Effector CD4-positive, alpha-beta T cell (primary cell): ENCODE measurements at places on chromosomes 6 and 20.

DNA sequence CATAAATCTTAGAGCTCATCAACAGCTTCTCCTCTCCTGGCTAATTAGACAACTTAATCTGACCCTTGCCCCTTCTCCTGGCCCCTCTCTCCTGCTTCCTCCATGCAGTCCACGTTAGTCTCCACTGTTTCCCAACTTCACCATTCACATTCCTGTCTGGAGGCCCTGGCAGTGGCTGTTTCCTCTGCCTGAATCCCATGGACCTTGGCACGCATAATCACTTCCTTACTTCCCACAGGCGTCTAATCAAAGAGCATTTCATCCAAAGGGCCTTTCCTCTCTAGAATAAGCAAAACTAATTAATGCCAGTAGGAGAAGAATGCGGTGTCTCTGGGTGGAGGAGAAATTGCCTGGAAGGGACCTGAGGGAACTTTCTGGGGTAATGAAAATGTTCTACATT is 16.4 kb upstream of the XRN2 start:
- DNase-seq, result no peak

GRCh38 chr6:119119989-119120388 is 41.5 kb upstream of the FAM184A start:
- no peak for DNase-seq

DNA sequence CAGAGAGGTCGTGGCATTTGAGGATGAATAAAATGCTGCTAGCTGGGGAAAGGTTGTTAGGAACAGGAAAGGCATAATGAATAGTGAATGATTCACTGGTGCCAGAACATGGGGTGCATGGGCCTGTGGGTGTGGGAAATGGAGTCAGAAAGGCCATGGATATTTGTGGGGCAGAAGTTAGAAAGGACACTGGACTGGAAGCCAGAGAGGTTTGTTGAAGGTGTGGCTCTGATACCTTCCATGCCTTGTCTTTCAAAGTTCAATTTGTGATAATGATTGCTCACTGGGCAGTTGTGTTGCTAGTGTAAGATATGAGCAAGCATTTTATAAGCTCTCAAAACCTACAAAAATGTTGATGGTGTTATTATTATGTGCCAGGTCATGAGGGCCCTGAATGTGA is 32.7 kb downstream of the LRRC1 start:
- no peak for DNase-seq

- DNase-seq, result no peak
Observed at GRCh38 chr6:72386324-72386723, 235.5 kb upstream of the KCNQ5 start.

DNA sequence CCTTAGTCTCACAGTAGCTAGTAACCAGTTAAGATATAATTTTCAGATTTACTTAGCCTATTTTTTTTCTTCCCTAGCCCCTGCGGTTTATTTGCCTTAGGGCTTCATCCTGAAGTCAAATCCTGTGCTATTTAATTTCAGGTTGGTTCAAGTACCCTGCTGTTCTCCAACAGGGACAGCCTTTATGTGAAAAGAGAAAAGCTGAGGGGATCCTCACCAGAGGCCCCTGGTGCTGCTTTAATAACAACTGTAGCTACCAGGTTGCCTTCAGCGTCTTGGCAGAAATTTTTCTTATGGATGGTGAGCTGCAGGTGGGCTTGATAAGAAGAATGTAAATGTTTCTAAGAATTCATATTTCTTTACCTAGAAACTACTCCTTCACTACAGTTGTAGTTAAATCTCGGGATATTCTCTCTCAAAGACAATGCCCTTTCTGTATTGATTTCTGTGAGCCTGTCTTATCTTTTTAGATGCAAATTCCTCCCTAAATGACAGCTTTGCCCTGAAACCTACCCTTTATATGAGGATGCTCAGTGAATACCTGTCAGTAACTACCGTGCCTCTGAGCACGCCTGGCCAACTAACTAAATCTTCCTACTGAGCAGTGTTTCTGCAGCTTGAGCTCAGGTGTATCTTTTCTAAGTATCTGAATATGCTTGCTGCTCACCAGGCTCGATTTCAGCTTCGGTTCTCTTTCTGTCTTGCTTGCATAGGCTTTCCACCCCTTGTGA is 320.5 kb downstream of the MMUT start:
- DNase-seq, result no peak

GRCh38 chr6:13511913-13512717 is 24.7 kb upstream of the GFOD1 start:
- DNase-seq, result no peak

- no peak for DNase-seq
Observed at GRCh38 chr6:111221804-111222203, 134.5 kb downstream of the SLC16A10 start.

- DNase-seq, result no peak
Observed at GRCh38 chr6:95142661-95143335, 434.5 kb upstream of the MANEA start.

- DNase-seq, result no peak
Observed at GRCh38 chr20:2301164-2301622, 5.4 kb downstream of the TGM3 start.

DNA sequence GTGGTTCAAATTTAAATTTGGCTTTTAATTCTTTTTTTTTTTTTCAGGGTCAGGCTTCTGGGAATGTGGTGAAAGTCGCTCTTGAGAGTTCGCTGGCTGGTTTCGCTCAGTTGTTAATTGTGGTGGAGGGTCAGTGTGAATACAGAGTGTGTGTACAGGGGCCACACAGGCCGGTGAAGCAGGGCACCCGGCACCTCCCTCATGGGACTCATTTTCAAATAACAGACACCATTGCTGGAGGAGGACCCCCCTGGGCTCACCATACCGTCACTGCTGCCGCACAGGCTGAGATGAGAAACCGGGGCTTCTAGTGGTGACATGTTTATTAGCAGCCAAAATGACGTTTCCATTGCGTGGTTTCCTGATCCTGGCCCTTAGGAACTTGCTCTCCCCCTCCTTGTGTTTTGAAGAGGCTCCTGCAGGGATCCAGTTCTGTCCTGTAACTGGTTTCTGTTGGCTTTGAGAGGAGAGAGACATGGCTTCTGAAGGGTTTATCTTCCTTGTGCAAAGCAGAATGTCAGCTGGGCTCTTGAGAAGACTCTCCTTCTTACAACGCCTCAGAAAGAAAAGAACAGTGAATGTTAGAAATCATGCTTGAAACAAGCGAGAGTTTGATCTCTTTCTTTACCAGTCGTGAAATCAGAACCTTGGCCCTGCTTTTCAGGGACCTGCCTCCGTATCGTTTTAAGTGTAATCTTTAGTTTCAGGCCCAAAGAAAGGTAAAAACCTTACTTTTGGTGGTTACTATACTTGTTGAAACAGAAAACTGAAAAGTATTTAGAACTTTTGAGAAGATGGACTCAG is 37.8 kb downstream of the DUSP22 start:
- DNase-seq, result no peak

DNA sequence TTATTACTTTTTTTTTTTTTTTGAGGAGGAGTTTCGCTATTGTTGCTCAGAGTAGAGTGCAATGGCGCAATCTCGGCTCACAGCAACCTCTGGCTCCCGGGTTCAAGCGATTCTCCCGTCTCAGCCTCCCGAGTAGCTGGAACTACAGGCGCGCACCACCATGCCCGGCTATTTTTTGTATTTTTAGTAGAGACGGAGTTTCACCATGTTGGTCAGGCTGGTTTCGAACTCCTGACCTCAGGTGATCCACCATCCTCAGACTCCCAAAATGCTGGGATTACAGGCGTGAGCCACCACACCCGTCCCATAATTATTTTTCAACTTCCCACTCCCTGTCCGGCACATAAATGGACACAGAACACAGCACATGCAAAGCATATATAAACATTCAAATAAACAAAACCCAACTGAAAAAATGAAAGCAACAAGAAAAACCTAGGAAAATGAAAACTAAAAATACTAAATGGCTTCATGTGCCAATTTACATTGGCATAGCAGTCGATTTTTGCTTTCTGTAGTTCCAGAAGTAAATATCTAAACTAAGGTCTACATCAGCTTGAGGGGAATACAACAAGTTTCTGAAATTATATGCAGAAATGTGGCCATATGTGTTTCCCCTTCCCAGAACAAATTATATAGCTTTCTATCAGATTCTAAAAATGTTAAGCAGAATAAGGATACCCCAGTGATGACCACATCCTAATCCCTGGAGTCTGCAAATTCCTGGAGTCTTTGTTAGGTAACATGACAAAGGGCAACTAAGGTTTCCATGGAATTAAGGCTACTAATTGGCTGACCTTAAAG is 113.9 kb downstream of the HFE start:
- no peak for DNase-seq
